Right lobe of liver (tissue), 6 donors: ENCODE measurements at places on chromosomes 11 and 22. TPM values are rescaled to one million over a fixed set of nuclear protein-coding genes. Genes with fewer than 3 reads are reported as not detected.

CHST1 gene
- 1.6 TPM for total RNA-seq

KCTD17 gene
- 2.0 TPM for total RNA-seq

TSPAN32 gene
- not detected for total RNA-seq

EXPH5 gene
- total RNA-seq = 12.0 TPM

TANGO2 gene
- total RNA-seq = 11.0 TPM

SAA1 gene
- 11,381 TPM for total RNA-seq

TOP3B gene
- 15.4 TPM for total RNA-seq

IFTAP gene
- total RNA-seq = 9.2 TPM

FBXO3 gene
- 19.2 TPM for total RNA-seq

ACTN3 gene
- not detected for total RNA-seq

MISFA gene
- not detected for total RNA-seq

STX5 gene
- total RNA-seq = 27.8 TPM

NAALADL1 gene
- 3.5 TPM for total RNA-seq

OR5D18 gene
- total RNA-seq = not detected

CHID1 gene
- 61.1 TPM for total RNA-seq

KRTAP5-9 gene
- total RNA-seq = 0.17 TPM

FOLR2 gene
- total RNA-seq = 4.1 TPM

OVOL1 gene
- not detected for total RNA-seq

BIK gene
- total RNA-seq = 0.42 TPM

TRIM51 gene
- not detected for total RNA-seq

LDHAL6A gene
- total RNA-seq = not detected

GALNT18 gene
- total RNA-seq = 10.8 TPM

CAPN1 gene
- total RNA-seq = 87.5 TPM

RCOR2 gene
- not detected for total RNA-seq

FGF19 gene
- total RNA-seq = not detected

CHRNA10 gene
- 0.61 TPM for total RNA-seq

C11orf97 gene
- not detected for total RNA-seq

HSPB2 gene
- not detected for total RNA-seq

ACR gene
- total RNA-seq = 0.55 TPM

CATSPERZ gene
- total RNA-seq = not detected

APOL4 gene
- not detected for total RNA-seq

NLRP6 gene
- 1.3 TPM for total RNA-seq

HTR3B gene
- not detected for total RNA-seq

TENM4 gene
- not detected for total RNA-seq

DGCR6 gene
- 0.92 TPM for total RNA-seq

SBF2 gene
- total RNA-seq = 28.4 TPM

SCO2 gene
- total RNA-seq = not detected

POU2AF1 gene
- total RNA-seq = 0.98 TPM

GLYAT gene
- total RNA-seq = 72.1 TPM

FGF4 gene
- not detected for total RNA-seq

ANO9 gene
- not detected for total RNA-seq

SAAL1 gene
- 5.7 TPM for total RNA-seq

ROBO4 gene
- total RNA-seq = 6.1 TPM

CHRM4 gene
- not detected for total RNA-seq

TRPM5 gene
- total RNA-seq = not detected

SLC6A5 gene
- total RNA-seq = not detected

OR52E8 gene
- total RNA-seq = not detected

IL17REL gene
- total RNA-seq = not detected

ART1 gene
- not detected for total RNA-seq

DDX25 gene
- total RNA-seq = 0.18 TPM

TSG101 gene
- total RNA-seq = 68.0 TPM

CDC45 gene
- total RNA-seq = 0.56 TPM

CD3D gene
- total RNA-seq = not detected

DESI1 gene
- total RNA-seq = 47.3 TPM

MS4A4A gene
- 8.8 TPM for total RNA-seq
